Neural crest cell (in vitro differentiated cells): ENCODE measurements at places on chromosomes 3 and 15.

- DNase-seq: peak; percentile 26
These were observed 640 bp downstream of the MB21D2 start for GRCh38 chr3:192917028-192917403.

GRCh38 chr3:155766206-155766605 is 21.3 kb upstream of the PLCH1 start:
- no peak for DNase-seq

DNA sequence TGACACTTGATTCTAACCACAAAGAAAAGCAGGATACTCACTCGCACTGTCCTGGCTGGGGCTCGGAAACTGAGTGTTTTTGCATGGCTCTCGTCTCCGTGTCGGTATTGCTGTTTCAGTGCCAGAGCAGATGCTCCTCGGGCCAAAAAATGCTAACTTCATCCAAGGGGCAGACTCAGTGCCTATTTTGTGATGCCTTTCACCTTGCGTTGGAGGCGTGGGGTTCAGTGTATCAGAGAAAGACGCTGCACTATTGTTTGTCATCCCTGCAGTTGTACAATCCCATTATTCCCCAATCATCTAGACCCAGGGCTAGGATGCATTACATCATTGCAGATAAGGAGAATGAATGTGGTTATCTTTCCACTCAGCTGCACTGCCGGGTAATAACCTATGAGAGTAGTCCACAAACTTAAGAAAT is 1.4 kb downstream of the CACNA2D3 start:
- DNase-seq: no peak

- no peak for DNase-seq
These were observed 147.7 kb upstream of the BHLHE40 start for GRCh38 chr3:4831580-4831950.

DNA sequence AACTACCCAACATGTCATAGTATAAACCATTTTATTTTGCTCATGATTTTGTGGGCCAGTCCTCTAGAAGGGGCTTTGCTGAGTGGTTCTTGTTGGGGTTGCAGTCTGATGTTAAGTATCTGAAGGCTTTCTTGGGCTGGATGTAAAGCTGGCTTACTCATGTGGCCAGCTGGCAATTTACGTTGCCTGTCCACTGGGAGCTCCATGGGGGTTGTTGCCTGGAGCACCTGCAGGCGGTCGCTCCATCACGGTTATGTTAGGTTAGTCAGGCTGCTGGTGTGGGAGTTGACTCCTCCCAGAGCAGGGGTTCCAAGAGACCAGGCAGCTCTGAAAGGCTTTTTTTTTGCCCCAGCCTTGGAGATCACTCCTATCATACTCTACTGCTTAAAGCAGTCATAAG is 98.1 kb downstream of the NR1D2 start:
- no peak for DNase-seq

DNA sequence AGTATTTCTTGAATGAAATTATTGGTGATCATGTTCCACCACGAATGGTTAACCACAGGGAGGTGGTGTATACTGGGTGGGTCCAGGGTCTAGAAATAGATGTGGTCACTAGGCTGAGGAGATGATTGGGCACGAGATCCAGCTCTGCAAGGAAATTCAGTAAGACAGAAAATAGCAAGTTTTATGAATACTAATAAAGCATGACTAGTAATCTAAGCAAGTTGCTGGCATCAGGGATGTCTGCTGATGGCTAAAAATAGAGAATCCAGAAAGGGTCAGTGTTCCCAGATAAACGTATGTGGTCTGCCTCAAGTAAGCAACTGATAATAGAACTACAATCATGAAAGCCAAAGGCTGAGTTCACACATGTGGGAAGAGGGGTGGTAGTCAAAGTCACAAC is 108.3 kb upstream of the FRMD4B start:
- DNase-seq: no peak

DNA sequence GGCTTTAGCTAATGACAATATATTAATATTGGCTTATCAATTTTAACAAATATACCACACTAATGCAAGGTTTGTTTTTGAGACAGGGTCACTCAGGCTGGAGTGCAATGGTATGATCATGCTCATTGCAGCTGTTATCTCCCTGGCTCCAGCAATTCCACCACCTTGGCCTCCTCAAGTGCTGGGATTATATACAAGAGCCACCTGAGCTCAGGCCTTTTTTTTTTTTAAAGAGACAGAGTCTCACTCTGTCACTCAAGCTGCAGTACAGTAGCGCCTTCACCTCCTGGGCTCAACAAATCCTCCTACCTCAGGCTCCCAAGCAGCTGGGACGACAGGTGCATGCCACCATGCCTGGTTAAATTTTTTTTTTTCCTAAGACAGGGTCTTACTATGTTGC is 11.7 kb downstream of the DLG1 start:
- no peak for DNase-seq

GRCh38 chr3:24958271-24958670 is 463.6 kb upstream of the THRB start:
- DNase-seq: no peak

- no peak for DNase-seq
These were observed 22.5 kb upstream of the GABRR3 start for GRCh38 chr3:98057631-98058030.

- no peak for DNase-seq
These were observed 36.2 kb downstream of the GLB1 start for GRCh38 chr3:33060609-33061337.

- DNase-seq: no peak
These were observed 415.7 kb upstream of the ROBO2 start for GRCh38 chr3:76624164-76624563.

- no peak for DNase-seq
These were observed 4.2 kb upstream of the DGKG start for GRCh38 chr3:186366206-186366605.

GRCh38 chr15:61151791-61152190 is 77.3 kb downstream of the RORA start:
- no peak for DNase-seq

- no peak for DNase-seq
These were observed 218.1 kb upstream of the SATB1 start for GRCh38 chr3:18643281-18643680.

GRCh38 chr3:68090571-68090970 is 436.2 kb upstream of the SUCLG2 start:
- DNase-seq: no peak

GRCh38 chr3:31714495-31715280 is 182.0 kb downstream of the STT3B start:
- DNase-seq: no peak

GRCh38 chr3:25508433-25508832 is 80.4 kb downstream of the RARB start:
- no peak for DNase-seq

- no peak for DNase-seq
These were observed 261.9 kb upstream of the ICE2 start for GRCh38 chr15:60740787-60741354.

- no peak for DNase-seq
These were observed 12.5 kb upstream of the CAMKV start for GRCh38 chr3:49882166-49882565.

- DNase-seq: no peak
These were observed 194.6 kb downstream of the SOX2 start for GRCh38 chr3:181906338-181906737.

- DNase-seq: no peak
These were observed 8.4 kb upstream of the GP5 start for GRCh38 chr3:194407423-194407822.

DNA sequence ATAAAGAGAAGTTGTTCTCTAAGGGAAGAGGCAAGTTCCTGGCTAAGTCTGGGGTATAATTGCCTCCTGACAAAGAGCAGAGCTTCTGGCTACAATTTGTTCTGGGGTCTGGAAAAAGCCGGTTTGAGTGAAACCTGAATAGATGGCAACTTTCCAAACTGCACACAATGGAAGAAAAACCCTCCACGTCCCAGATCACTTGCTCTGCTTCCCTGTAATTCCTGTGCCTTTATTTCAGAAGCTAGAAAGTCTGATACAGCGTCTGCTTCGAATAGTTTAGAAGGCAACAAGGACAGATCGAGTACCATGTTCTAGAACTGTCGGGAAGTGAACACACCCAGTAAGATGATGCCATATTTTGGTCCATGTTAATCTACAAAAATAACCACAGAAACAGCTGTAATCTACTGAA is 1.6 kb upstream of the WDR82 start:
- no peak for DNase-seq

- DNase-seq: no peak
These were observed 9.3 kb upstream of the SLC28A1 start for GRCh38 chr15:84874981-84875699.

- no peak for DNase-seq
These were observed 26.9 kb upstream of the MTMR14 start for GRCh38 chr3:9622438-9622837.

GRCh38 chr3:138806376-138807080 is 28.2 kb downstream of the PIK3CB start:
- DNase-seq: no peak
